ENCODE measurements at places on chromosomes 3 and 15.

DNA sequence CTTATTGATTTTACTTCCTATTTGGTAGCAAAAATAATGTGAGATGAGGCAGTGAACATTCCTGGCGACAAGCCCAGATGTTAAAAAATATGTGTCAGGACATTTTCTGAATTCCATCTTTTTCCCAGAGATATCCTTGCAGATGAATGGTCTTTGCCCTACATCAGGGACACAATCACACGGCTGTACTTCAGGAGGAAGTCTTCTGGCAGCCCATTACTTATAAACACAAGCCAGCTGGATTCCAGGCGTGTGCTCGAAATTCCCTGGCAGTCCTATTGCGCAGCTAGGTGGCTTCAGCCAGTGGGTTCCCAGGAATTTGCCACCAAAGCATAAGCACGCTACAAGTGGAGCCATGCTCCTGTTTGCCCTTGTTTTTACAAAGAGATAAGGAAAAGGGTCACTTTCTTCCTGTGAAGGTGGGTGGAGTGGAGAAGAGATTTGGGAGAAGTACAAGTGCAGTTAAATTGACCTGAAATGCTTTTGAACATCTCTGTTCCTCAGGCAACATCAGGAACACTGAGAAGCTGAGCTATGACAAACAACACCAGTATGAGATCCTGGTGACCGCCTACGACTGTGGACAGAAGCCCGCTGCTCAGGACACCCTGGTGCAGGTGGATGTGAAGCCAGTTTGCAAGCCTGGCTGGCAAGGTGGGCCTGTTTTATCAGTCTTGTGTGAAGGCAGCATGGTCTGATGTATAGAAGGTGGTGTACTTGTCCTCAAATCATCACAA lies 257.1 kb upstream of the TRIM42 start:
- DNase-seq: peak; percentile 72

DNA sequence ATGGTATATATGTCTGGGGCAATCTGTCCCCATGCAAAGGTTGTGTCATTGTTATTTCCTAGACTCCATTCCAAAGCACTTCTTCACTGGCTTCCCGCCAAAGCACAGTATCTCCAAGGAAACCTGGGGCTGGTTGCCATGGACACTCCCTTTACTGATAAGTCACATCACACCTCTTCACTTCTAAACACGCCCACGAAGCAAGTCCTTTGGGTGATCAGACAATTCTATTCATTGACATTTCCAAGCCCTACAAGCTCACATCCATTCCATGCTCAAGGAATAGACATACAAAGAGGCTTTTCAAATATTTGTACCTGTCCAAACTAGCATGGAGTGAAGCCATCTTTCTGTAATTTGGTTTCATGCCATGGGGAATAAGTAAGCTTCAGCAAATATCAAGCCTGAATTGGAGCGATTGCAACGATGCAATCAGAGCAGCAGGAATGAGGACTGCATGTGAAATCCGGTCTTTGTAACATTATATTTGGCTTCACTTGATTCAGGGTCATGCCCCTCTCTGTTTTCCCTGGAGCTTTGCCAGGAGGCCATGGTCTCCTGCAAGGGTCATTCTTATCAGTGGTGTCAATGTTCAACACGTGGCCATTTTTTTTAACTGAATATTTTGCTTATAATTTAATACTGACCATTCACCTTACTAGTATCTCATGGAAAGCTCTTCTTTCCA lies 201.6 kb upstream of the TMC3 start:
- no peak for DNase-seq

- peak; percentile 71 for DNase-seq
These were observed 198.7 kb downstream of the RORA start for GRCh38 chr15:61030451-61030850.

- no peak for DNase-seq
These were observed 58.9 kb downstream of the ZNF621 start for GRCh38 chr3:40583691-40584090.

DNA sequence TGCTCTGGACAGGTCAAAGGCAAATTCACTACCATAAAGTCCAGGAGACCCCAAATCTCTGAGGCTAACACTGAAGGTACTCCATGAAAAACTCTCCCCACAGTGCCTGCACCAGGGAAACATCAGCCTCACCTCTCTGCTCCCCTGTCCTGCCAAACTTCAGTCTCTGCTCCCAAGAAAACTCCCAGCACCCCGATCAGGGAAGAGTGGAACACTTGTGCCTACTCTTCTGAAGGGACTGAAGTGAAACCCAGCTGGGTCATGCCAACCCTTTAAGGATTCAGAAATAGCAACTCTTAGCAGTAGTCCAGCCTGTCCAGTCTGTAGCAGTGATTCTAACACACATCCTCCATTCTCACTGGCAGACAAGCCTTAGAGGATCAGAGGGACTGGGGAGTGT lies 124.2 kb downstream of the FAM174B start:
- DNase-seq: no peak

DNA sequence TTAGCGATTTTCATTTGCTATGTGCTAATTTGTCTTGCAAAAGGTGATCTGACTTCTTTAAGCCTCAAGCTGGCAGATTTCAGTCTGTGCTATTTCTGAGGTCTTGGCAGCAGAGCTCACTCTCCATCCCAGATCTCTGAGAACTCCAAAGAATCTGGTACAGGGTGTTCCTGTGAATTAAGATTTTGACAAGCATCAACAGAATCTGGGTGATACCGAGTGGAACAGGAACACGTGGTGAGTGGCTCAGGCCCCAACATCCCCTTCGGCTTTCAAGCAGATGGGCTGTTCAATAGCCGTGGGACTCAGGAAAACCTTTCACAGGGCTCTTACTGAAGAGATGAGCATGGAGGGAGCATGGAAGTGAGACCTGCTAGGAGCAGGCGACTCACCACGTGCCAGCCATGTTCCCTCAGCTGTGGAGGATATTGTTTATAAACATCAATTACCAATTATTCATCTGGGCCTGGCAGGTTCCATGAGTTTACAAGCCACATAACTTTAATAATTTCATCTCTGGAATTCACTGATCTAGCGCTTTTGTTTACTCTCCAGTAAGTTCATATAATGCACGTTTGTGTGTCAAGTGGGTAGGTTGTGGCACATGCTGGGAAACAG lies 103.4 kb upstream of the SELENOK start:
- DNase-seq: no peak

DNA sequence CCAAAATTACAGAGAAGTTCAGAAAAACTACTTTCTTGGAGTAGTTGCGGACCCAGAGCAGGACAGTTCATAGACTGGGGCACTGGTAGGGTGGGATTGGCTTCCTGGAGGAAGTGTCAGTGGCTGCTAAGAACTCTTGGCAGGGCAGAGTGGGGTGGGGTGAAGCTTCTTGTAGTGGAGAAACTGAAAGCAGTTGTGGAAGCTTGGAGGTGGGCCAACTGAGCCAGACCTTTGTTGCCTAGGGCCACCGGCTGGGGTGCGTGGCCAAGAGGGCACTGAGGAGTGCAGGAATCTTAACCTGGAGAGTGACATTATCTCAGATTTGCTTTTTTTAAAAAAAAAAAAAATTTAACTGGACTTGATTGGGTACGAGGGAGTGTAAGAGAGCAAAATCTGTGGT lies 3.1 kb downstream of the KAT2B start:
- peak; percentile 43 for DNase-seq

- no peak for DNase-seq
These were observed 21.9 kb downstream of the OSTN start for GRCh38 chr3:191220908-191221307.

GRCh38 chr3:101642441-101642840 lies 34.5 kb downstream of the ZBTB11 start:
- DNase-seq: no peak

DNA sequence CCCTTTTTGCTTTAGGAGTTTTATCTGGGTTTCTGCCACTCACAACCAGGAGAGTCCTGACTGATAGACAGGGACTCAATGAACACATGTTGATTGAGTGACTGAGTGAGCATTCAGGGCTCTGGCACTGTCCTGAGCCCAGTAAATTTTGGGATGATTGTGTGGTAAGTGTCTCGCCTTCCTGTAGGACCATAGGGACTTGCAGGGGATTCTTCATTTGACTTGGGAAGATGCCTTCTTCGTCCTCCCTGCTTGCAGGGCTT lies 22.3 kb upstream of the FLNB start:
- DNase-seq: no peak

- no peak for DNase-seq
These were observed 46.1 kb upstream of the RAF1 start for GRCh38 chr3:12710062-12710461.

DNA sequence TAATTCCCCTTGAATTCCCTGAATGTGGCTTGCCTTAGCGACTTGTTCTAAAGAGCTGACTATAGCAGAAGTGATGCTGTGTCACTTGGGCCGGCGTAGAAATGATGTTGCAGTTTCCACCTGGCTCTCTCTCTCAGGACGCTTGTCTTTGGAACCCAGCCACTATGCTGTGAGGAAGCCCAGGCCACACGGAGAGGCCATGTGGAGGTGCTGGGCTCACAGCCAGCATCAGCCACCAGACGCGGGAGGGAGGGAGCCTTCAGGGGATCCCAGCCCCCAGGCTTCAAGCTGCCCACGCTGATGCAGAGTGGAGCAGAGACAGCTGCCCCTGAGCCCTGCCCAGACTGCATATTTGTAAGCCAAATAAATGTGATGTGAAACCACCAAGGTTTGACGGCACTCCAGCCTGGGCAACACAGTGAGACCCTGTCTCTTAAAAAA lies 18.6 kb downstream of the RNU5B-1 start:
- DNase-seq: peak; percentile 41

DNA sequence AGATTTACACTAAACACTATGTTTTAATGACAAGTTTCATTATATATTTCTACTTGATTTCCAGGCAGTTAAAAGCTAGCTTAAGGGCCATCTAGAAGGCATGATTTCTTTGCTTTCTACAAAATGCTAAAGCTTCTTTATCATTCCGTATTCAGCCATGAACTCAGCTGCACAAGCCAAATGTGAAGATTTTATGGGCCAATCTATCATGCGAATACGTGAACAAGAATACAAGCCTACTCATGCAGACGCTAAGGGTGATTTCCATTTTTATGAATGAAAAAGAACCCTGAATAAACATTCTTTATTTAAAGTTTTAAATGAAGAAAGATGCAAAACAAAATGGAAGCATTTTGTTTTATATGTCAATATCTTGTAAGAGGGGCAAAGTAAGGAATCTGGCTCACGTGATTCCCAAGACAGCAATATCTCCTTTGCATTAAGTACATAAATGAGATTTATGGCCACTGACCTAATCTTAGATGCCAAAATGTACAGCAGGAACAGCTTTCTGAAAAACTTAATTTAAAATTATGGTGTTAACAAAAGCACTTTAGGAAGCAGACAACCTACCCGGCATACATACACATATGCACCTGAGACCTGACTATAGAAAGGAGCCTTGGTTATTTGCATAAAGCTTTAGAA lies 215.8 kb downstream of the DPH6 start:
- no peak for DNase-seq

DNA sequence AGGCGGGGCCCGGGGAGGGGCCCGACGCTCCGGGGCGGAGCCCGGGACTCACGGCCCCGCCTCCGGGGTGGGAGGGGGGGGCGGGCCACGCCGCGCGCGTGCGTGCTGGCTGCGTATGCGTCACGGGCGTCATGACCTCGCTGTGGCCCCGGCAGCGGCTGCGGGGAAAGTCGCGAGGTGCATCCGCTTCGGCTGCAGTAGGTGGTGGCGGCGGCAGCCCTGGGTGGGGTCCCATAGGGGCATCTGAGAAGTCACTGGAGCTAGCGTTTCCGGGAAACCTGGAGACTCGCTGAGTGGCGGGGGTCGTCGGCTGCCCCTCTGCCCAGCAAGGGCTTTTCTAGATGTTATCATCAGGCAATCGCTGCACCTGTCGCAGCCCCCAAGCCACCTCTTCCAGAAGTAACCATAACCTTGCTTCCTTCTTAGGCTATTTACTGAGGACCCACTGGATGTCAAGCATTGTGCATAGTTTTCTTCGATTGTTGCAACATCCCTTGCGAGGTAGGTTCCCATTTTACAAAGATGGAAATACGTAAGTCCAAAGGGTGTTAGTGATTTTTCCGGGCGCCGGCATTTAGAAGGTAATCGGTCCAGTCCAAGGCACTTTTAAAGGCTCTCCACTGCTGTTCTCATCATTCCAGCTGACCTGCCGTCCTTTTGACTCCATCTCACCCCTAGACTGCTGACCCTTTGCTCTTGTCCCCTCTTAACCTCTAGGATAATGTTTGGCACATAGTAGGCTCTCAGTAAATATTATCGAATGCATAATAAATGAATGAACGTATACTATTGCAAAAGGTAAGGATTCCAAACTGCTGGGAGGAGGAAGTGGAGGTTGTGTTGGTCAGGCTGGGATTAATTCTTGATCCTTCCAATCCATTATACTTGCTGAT lies at the start of gene GDPGP1:
TSS of gene GDPGP1 (plus strand) at position 114 of the 893 bp plus-strand sequence. CDS start 6,700 bp downstream, outside the sequence.
- peak; percentile 15 for DNase-seq

DNA sequence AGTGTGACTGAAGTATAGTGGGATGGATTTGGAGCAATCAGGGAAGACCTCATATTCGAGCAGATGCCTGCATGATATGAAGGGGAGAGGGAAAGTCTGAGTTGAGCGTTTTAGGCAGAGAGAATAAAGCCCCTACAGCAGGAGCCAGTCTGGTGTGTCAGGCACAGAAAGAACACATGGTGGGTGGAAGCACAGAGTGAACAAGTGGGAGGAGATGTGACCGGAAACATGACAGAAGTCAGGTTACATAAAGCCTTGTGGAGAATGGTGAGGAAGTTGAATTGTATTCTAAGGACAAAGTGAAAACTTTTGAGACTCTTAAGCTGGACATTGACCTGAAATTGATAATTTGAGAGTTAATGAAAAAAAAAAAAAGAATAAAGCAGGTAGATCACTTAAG lies 541.0 kb downstream of the PLOD2 start:
- no peak for DNase-seq

DNA sequence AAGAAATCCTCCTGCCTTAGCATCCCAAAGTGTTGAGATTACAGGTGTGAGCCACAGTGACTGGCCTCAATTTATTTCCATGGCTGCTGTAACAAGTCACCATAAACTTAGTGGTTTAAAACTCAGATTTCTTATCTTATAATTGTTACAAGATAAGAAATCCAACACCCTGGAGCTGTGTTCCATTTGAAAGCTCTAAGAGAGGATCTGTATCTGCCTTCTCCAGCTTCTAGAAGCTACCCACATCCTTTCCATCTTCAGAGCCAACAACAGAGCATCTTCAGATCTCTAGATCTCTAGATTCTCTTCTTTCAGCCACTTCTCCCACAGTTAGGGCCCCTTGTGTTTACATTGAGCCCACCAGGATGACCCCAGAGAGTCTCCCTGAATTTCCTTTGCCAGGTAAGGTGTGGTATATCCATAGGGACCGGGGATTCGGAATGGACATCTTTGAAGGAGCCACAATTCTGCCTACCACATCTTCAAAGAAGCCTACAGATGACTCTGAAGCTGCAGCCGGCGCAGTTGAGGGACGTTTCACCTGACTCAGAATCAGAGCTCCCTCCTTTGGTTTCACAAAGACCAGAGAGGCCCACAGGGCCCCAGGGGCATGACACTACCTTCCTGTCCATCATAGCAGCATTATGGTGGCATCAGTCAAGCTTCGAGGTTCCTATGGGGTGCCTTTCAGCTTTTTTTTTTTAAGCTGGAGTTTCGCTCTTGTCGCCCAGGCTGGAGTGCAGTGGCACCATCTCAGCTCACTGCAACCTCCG lies 87.0 kb upstream of the IGF1R start:
- no peak for DNase-seq

GRCh38 chr3:57110798-57111197 lies 50.3 kb downstream of the SPATA12 start:
- DNase-seq: no peak

GRCh38 chr3:186129206-186129605 lies 20.3 kb upstream of the ETV5 start:
- no peak for DNase-seq

Measured in EH (cell line).